ENCODE measurements at places on chromosomes 4 and X.

- DNase-seq, result no peak
Measured at GRCh38 chr4:99324361-99324760, 3.2 kb upstream of the ADH1B start.

- no peak for DNase-seq
Measured at GRCh38 chrX:13747836-13748235, 13.3 kb downstream of the OFD1 start.

GRCh38 chr4:94911106-94911505 is 153.4 kb downstream of the BMPR1B start:
- no peak for DNase-seq

- no peak for DNase-seq
Measured at GRCh38 chr4:141702472-141703182, 66.2 kb downstream of the IL15 start.

- no peak for DNase-seq
Measured at GRCh38 chr4:127203562-127204200, 429.1 kb upstream of the INTU start.

DNA sequence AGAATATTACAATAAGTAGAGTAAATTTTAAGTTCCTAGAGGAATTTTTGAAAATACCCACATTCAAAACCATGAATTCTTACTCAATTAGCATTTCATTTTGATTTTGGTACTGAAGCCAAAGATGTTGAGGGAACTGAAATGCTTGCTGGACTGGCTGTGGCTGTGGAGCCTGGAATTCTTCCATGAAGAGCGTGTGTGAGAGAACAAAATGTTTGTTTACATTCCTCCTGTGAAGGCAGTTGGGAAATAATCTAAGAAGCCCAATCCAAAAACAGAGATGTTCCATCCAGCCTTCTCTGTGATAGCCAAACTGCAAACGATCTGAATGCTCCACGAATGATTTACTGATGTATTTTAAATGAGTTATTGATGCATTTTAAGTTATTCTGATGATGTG is 3.8 kb upstream of the ADH1B start:
- DNase-seq, result no peak

DNA sequence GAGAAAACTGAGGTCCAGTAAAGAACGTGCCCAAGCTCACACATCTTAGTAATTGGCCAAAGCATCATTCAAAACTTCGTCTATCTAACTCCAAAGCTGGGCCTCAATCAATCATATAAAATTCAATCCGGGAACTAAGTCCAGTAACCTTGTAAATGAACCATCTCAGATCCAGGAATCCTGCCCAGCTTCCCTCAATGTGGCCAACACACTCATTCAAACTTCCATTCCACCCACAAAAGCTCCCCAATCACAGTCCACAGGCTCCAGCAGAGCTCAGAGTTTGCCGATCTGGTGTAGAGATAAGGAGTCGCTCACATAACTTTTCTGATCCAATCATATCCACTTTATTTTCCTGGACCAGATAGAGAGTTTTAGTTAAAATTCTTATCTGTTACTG is 144.8 kb downstream of the SPATA18 start:
- no peak for DNase-seq

Measured in anterior cingulate cortex (tissue), 58 donors.